WTC11 (cell line): ENCODE measurements at places on chromosomes 5 and 9. TPM values are rescaled to one million over a fixed set of nuclear protein-coding genes. Genes with fewer than 3 reads are reported as not detected.

Gene TEX10
- 47.6 to 64.7 TPM (median 50.5 TPM) in 3 replicates for total RNA-seq

GRCh38 chr9:26034786-26035185, 356.5 kb upstream of the TUSC1 start:
- DNase-seq: no peak

Gene TPPP
- 1.8 to 2.1 TPM (median 1.8 TPM) in 3 replicates for total RNA-seq

DNA sequence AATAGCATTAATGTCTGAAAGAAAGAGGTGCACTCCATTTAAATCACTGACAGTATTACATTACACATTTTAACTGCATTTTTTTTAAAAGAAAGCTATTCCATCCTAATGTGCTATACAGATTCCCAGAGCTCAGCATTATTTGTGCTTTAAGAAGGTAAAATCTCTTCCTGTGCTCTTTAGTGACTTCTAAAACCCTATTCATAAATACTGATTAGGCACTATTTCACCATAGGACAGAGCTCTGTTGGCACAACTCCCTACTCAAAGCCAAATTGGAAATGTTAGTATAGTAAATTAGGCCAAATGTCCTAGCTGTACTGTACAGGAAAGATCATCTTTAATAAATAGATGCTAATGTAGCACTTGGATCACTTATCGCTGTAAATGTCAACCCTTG, 262.5 kb downstream of the TUSC1 start:
- DNase-seq: no peak

DNA sequence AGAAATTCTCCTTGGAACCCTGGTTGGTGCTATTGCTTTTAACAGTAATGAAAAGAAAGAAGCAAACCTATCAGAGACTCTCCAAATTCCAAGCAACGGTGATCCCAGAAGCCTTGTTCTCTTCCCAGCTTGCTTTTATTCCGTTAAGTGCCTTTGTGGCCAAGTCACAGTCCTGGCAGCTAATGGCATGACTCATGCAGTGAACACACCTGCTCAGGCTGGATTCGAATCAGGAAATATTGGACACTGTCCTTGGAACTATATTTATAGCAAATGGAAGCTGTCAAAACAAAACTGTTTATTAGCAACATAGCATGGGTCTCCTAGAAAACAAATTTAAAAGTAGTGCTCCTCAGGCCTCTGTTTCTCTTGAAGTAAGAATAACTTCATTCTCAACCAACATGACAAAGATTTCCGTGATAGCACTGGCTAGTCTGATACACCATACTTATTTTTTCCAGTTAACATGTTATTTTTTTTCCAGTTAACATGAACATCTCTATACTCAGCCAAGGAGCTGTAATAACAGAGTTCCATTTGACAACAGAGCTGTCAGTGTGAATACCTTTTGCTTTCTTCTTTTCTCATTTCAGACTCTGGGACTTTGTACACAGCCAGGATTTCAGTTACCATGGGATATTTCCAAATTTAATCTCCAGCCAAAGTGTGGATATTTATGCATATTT, 502.4 kb downstream of the GADD45G start:
- DNase-seq: no peak
